ENCODE measurements at places on chromosomes 11 and 22. TPM values are rescaled to one million over a fixed set of nuclear protein-coding genes. Genes with fewer than 3 reads are reported as not detected.

The FGF19 gene
- total RNA-seq: not detected

The CCDC116 gene
- total RNA-seq: 0.93 TPM

The OR56A1 gene
- total RNA-seq: not detected

The SAA1 gene
- not detected for total RNA-seq

The LIF gene
- total RNA-seq: not detected

The CLMP gene
- total RNA-seq: not detected

The CCDC83 gene
- not detected for total RNA-seq

The GNAZ gene
- 0.30 TPM for total RNA-seq

The NRIP3 gene
- 0.34 TPM for total RNA-seq

The OR2AG2 gene
- total RNA-seq: not detected

DNA sequence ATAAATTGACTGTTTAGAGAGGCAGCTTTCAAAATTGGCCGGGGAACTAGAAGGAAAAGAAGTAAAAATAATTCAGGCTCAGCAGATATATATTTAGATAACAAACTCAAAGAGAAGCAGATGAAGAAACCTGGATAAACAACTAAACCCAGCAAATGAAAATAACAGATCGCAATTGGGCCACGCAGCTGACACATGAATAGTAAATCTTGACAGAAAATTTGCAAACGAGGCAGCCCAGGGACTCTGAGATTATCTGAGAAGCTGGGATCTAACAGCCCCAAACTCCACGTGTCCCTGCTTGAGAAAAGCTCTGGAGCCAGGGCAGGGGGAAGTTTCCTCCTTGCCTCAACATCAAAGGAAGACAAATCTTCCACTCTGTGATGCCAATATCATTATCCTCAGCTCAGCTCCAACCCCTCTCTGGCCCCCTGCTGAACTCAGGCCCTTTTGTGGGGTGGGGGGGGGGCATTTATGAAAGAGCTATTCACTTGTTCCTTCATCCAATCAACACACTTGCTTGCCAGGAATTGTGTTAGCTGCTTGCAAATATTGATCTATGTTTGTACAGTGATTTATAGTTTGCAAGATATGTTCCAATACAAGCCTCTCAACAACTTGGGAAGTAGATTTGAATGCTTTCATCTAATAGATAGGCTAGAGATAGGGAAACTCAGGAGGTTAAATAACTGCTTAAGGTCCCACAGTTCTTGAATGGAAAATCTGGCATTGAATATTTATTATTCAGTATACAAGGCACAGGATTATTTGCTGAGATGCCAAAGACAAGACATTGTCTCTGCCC is 72.5 kb upstream of the C11orf87 start:
- H3K4me3 ChIP-seq: no peak overlapping the region
- no peak overlapping the region for H3K27ac ChIP-seq
- H3K4me1 ChIP-seq: no peaks in the 10 kb centered on the region
- DNase-seq: no peak
- H3K36me3 ChIP-seq: no peaks in the 10 kb centered on the region
- H3K27me3 ChIP-seq: no peaks in the 10 kb centered on the region

DNA sequence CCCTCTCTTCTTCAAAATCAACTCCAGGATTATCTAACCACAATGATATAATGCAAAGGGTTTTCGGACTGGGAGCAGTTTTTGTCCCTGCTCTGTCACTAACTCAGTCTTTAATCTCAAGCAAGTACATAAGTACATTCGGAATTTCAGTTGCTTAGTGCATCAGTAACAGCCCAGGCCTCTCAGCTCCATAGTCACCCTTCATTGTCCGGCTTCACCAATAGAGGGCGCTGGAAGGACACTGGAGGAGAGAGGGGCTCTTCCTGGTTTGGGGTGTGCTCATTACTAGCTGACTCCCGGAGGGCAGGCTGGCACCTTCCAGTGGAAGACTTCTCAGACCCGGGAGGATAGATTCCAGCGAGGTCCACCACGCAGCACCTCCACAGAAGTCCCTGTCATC is 90.4 kb upstream of the PDGFD start:
- no peak overlapping the region for H3K4me3 ChIP-seq
- no peaks in the 10 kb centered on the region for H3K4me1 ChIP-seq
- H3K27me3 ChIP-seq: no peaks in the 10 kb centered on the region
- no peak overlapping the region for H3K27ac ChIP-seq
- no peak for DNase-seq
- H3K36me3 ChIP-seq: no peaks in the 10 kb centered on the region

DNA sequence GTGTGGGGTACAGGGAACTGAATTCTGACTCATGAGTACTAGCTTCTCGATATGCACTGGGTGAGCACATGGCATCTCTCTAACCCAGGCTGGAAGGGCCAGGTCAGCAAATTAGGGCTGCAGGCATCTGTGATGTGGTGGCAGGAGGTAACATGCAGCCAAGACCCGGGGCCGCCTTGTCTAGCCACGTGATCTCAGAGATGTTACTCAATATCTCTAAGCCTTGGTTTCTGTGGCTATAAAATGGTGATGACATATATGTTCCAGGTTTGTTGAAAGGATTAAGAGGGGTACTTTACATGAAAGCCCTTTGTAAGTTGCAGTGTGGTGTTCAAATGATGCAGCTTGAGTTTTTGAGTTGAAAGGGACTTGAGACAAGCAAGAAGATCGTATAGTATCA is 3.2 kb downstream of the ST14 start:
- peaks cover 48% of the 10 kb centered on the region for H3K4me1 ChIP-seq
- H3K27me3 ChIP-seq: peaks cover 35% of the 10 kb centered on the region
- no peak overlapping the region for H3K27ac ChIP-seq
- H3K36me3 ChIP-seq: no peaks in the 10 kb centered on the region
- H3K4me3 ChIP-seq: no peak overlapping the region

DNA sequence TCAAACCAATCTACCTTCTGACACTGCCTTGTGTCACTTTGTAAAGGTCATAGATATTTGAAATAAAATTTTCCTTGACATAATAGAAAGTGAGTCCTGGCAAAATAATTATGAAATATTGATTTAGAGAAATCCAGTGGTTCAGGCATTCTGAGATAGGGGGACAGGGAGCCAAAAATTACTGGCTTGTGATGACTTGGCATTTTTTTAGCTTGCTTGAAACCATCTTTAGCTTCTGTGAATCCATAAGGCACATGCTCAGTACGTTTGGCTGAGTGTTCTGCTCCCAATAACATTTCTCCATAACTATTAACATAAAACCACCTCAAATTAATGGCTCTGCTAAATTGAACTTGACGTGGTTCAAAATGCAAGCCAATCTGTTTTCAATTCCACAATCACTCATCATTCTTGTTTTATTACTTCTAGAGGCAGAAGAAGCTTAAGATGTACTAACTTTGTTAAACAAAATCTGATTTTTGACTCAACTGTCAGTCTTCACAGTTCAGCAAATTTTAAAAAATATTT is 209.0 kb downstream of the LRRC4C start:
- no peaks in the 10 kb centered on the region for H3K27me3 ChIP-seq
- DNase-seq: no peak
- no peaks in the 10 kb centered on the region for H3K4me1 ChIP-seq
- H3K27ac ChIP-seq: no peak overlapping the region
- H3K4me3 ChIP-seq: no peak overlapping the region

DNA sequence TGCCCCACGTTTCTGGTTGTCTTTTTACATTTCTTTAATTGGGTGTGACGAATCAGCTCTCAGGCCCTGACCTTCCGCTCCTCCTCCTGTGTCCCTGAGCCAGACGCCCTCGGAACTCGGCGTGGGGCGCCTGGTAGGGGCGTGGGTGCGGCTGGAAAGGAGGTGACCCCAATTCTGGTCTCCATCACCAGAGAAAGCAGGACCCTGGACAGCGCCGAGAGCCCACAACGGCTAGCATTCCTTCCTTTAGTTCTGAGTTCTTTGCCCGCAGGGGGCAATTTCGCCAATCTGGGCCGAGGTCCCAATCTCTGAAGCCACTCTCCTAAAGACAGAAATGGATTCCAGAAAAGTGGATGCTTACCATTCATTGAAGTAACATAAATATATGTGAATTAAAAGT is 11.7 kb upstream of the RBMXL2 start:
- H3K27ac ChIP-seq: no peak overlapping the region
- H3K4me3 ChIP-seq: no peak overlapping the region
- no peaks in the 10 kb centered on the region for H3K4me1 ChIP-seq
- DNase-seq: no peak
- H3K36me3 ChIP-seq: peaks cover 9% of the 10 kb centered on the region

DNA sequence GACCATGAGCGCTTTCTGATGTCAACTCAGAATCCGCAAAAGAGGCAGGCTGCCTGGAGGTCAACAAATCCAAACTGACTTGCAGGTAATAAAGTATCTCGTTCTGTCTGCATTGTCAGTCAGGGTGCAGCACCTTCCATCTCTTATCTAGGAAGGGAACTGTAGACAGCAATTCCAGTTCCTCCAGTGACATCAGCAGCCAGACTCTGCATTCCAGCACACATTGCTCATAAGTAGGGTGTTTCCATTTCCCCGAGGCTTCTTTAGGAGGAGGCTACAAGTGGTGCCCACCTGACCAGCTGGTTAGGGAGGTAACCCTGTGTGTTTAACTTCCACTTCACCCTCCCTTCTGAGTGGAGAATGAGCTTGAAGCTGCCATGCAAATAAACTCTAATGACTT is 53.3 kb downstream of the NTM start:
- H3K4me3 ChIP-seq: no peak overlapping the region
- no peaks in the 10 kb centered on the region for H3K36me3 ChIP-seq

GRCh38 chr11:592918-593317 is 16.6 kb downstream of the PHRF1 start:
- H3K36me3 ChIP-seq: peaks cover 11% of the 10 kb centered on the region
- no peak overlapping the region for H3K27ac ChIP-seq
- H3K4me3 ChIP-seq: no peak overlapping the region
- peaks cover 6% of the 10 kb centered on the region for H3K4me1 ChIP-seq
- DNase-seq: no peak

DNA sequence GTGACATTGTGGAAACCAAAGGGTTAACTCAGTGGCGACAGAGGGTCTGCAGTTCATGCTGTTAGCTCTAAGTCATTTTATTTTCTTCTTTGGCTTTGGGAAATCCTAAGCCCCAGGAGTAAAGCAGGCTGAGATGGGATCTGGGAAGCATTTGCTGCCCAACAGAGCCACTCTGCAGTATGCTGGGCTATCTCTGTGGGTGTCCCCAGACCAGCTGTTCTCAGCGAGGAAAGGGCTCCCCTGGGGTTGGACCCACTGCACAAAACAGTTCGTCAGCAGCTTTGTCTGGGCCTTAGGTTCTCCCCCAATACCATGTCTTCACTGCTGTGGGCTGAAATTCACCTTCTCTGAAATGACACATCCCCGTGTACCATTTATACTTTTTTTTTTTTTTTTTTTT is 34.0 kb downstream of the KREMEN1 start:
- no peaks in the 10 kb centered on the region for H3K36me3 ChIP-seq
- peaks cover 8% of the 10 kb centered on the region for H3K27me3 ChIP-seq
- no peak overlapping the region for H3K4me3 ChIP-seq
- H3K4me1 ChIP-seq: no peaks in the 10 kb centered on the region

DNA sequence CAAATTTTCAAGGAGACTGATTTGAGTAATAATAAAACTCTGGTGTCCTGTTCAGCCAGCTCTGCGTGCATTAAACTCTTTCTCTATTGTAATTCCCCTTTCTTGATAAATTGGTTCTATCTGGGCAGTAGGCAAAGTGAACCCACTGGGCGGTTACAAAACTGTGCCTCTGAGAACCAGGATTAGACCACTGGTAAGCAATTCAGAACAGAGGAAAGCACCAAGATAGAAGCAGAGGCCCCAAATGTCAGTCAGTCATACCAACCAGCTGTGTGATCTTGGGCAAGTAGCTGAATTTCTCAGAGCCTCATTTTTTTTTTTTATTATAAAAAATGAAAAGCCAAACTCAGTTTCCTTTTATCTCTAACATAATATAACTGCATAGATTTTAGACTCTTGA is 54.9 kb downstream of the TRIM44 start:
- peaks cover 74% of the 10 kb centered on the region for H3K4me1 ChIP-seq
- no peak overlapping the region for H3K27ac ChIP-seq
- H3K27me3 ChIP-seq: no peaks in the 10 kb centered on the region

DNA sequence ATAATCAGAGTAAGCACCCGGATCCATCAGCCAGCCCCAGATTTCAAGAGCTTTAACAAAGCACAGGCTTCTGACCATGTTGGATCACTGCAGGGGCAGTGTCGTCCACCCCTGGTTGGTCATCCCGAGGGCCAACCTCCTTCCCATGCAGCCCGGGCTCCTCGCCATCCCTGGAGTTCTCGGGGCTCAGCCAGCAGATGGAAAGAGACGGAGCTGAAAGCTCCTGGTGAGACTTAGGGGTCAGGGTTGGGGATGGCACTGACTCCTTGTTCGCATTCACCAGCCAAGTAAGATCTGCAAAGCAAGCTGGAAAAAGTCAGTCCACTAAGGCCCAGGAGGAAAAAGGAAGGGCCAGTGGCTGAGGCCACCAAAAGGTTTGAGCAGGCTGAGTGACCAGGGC is 888.9 kb downstream of the BRD1 start:
- no peaks in the 10 kb centered on the region for H3K36me3 ChIP-seq
- no peak overlapping the region for H3K27ac ChIP-seq
- H3K4me3 ChIP-seq: no peak overlapping the region
- no peak for DNase-seq
- peaks cover 27% of the 10 kb centered on the region for H3K27me3 ChIP-seq
- no peaks in the 10 kb centered on the region for H3K4me1 ChIP-seq

DNA sequence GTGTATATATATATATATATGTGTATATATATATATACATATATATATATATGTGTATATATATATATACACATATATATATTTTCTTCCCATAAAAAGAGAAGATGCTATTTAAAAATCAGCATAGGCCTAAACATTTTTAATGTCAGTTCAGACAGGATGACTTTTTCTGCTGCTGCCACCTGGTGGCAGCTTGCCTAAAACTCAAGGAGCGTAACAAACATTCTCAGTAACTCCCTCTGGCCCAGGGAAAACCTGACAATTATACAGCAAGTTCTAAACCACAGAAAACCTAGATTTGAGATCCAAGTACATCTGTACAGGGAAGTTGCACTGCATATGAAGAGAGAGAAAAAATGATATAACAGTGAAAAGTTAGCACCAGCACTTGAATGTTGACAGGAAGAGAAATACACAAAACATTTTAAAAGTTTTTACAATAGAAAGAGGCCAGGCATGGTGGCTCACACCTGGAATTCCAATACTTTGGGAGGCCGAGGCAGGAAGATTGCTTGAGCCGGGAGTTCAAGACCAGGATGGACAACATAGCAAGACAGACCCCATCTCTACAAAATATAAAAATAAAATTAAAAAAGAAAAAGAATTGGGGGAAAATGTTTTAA is 16.6 kb downstream of the OR8A1 start:
- DNase-seq: peak; percentile 6
- H3K27ac ChIP-seq: no peak overlapping the region
- no peak overlapping the region for H3K4me3 ChIP-seq
- peaks cover 14% of the 10 kb centered on the region for H3K27me3 ChIP-seq
- H3K36me3 ChIP-seq: no peaks in the 10 kb centered on the region
